Fibroblast of the aortic adventitia (primary cell): ENCODE measurements at places on chromosomes 3 and 15.

- no peak for DNase-seq
Observed at GRCh38 chr15:78097667-78098066, 5.3 kb downstream of the SH2D7 start.

GRCh38 chr3:55341502-55342031 lies 145.5 kb downstream of the WNT5A start:
- DNase-seq = no peak

- peak; percentile 51 for DNase-seq
Observed at GRCh38 chr15:52567871-52568600, 794 bp downstream of the ARPP19 start.

DNA sequence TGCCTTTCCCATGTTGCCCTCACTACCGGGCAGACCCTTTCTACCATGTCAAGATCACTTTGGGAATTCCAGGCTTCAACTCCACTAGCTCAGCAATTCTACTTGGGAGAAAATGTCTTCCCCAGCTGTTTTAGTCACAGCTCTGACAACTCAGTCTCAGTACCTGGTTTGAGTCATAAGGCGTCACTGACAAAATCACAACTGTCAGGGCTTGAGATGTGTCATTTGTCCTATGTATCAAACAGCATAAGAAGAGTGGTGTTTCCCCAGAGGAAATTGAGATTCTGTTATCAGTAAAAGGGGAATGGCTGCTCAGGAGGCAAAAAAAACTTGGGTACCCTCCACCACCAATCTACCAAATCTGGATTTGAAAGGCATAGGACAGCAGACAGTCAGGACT lies 594.9 kb upstream of the SUCLG2 start:
- DNase-seq = no peak

DNA sequence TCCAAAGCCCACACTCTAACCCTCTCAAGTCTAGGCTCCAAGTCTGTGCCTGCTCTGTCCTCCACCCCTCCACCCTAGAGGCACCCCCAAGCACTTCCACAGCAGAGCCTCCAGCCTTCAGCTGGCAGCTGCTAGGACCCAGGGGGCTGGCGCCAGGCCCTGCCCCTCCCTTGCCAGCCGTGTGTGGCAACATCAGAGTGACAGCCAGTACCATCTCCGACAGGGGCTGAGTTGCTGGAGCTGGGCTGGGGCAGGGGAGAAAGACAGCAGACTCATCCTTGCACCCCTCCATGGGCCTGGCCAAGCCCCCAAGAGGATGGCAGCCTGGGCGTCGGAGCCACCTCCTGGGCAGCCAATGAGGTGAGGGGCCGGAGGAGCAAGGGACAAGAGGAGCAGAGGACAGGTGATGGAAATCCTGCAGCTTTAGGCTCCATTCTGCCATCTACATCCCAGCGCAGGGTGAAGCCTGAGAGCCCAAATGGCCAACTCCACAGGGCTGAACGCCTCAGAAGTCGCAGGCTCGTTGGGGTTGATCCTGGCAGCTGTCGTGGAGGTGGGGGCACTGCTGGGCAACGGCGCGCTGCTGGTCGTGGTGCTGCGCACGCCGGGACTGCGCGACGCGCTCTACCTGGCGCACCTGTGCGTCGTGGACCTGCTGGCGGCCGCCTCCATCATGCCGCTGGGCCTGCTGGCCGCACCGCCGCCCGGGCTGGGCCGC lies at the start of gene GPR62:
Gene GPR62 (plus strand): TSS at position 207 of the 718 bp plus-strand sequence. CDS start 272 bp downstream, at position 479.
- DNase-seq = no peak

GRCh38 chr15:58440922-58441321 lies 9.1 kb downstream of the LIPC start:
- no peak for DNase-seq

- peak; percentile 66 for DNase-seq
Observed at GRCh38 chr3:100402256-100402655, 917 bp downstream of the LNP1 start.

GRCh38 chr3:36548712-36549111 lies 168.4 kb downstream of the STAC start:
- DNase-seq = no peak

DNA sequence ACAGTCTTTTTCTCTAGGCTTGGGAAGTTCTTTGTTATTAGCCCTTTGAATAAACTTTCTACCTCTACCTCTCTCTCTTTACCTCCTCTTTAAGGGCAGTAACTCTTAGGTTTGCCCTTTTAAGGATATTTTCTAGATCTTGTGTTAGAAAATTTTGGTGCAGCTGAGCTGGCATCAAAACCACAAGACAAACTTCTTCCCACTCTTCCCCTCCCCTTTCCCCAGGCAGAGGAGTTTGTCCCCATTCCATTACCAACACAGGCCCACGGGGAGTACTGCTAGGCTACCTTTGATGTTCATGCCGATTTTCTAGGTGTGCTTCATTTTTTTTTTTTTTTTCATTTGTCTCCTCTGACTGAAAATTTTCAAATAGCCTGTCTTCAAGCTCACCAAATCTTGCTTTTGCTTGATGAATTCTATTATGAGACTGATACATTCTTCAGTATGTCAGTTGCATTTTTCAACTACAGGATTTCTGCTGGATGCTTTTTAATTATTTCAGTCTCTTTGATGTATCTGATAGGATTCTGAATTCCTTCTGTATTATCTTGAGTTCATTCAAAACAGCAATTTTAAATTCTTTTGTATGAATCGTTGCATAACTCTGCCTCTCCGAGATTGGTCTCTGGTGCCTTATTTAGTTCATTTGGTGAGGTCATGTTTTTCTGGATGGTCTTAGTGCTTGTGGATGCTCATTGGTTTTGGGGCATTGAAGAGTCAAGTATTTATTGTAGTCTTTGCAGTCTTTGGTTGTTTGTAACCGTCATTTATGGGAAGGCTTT lies 112.0 kb downstream of the UBE2E2 start:
- DNase-seq = peak; percentile 11

- DNase-seq = no peak
Observed at GRCh38 chr3:121819236-121819635, 15.6 kb downstream of the IQCB1 start.

GRCh38 chr15:94008104-94009074 lies 223.0 kb upstream of the MCTP2 start:
- peak; percentile 32 for DNase-seq
